Activated naive CD4-positive, alpha-beta T cell treated with anti-CD3 and anti-CD28 coated beads for 36 hours (primary cell): ENCODE measurements at places on chromosomes 5 and 9. TPM values are rescaled to one million over a fixed set of nuclear protein-coding genes. Genes with fewer than 3 reads are reported as not detected.

- DNase-seq: no peak
- H3K27me3 ChIP-seq: no peaks in the 10 kb centered on the region
- H3K4me3 ChIP-seq: no peak overlapping the region
- no peaks in the 10 kb centered on the region for H3K36me3 ChIP-seq
These were observed 648.5 kb downstream of the MTRR start for GRCh38 chr5:8517456-8517855.

DNA sequence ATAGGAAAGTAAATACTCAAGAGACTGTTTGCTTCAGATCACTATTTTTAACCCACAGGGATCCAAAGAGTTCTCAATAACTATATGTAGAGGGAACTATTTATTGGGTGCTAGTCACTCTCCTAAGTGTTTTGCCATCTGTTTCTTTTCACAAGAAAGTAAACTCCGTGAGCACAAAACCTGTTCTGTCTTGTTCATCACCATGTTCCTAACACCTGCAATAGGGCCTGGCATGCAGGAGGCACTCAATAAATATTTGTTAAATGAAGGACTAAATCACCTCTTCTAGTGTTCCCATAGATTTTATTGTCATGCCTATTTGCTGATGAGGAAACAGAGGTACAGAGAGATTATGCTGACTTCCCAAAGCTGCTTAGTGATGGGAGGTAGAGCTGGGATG is 118.2 kb downstream of the VCAN start:
- H3K4me3 ChIP-seq: no peak overlapping the region
- peaks cover 4% of the 10 kb centered on the region for H3K27me3 ChIP-seq
- H3K36me3 ChIP-seq: no peaks in the 10 kb centered on the region
- H3K4me1 ChIP-seq: no peaks in the 10 kb centered on the region
- DNase-seq: no peak
- no peak overlapping the region for H3K27ac ChIP-seq

The BTNL8 gene
- total RNA-seq: not detected

GRCh38 chr5:98783051-98783649 is 9.7 kb downstream of the RGMB start:
- no peaks in the 10 kb centered on the region for H3K27me3 ChIP-seq
- peaks cover 36% of the 10 kb centered on the region for H3K4me1 ChIP-seq
- peaks cover 13% of the 10 kb centered on the region for H3K36me3 ChIP-seq
- H3K27ac ChIP-seq: no peak overlapping the region
- H3K4me3 ChIP-seq: no peak overlapping the region
- DNase-seq: no peak

DNA sequence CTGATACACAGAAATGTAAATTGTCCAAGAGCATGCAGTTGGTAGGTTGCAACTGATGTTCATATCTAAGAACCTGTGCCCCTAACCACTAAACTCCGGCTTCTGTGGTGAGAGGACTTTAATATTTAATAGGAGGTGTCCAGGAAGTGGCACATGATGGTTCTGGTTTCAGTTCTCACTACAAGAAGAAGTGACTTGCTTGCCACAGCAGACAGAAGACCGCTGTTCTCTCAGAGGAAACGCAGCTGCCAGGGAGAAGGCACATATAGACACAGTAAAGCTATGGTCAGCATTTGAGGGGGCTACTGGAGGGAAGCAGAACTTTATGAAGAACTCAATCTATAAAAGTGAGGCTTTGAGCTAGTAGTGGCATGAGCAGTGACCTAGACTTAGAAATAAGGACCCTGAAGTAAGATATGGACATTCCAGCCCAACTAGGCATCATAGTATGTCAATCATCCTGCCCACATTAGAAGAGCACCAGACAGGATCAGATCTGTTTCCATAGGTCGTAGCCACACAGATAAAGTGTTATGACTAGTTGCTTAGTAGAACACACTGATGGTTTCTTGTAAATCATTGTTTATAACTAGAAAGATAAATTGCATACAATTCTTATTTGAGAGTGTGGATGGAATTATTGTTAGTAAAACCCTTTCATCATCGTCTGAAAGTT is 36.4 kb upstream of the DAB2 start:
- H3K27me3 ChIP-seq: peaks cover 23% of the 10 kb centered on the region
- H3K4me1 ChIP-seq: no peaks in the 10 kb centered on the region
- H3K27ac ChIP-seq: no peak overlapping the region
- no peaks in the 10 kb centered on the region for H3K36me3 ChIP-seq

DNA sequence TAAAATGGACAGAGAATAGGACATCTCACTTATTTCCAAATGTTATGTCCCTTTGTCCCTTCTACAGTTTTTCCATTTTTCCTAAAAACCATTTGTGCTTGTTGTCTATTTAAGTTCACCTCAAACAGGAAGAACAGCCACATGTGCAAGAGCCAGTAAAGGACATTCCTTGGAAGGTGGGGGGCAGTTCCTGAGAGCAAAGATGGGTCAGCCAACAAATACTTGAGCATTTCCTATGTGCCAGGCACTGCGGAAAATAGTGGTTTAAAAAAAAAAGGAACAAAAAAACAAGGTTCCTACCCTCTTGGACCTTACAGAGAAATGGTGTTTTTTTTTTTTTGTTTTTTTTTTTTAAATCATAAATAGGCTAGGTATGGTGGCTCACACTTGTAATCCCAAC is 26.8 kb downstream of the ANP32B start:
- no peaks in the 10 kb centered on the region for H3K27me3 ChIP-seq
- peaks cover 26% of the 10 kb centered on the region for H3K4me1 ChIP-seq
- H3K27ac ChIP-seq: no peak overlapping the region
- no peak for DNase-seq
- H3K4me3 ChIP-seq: no peak overlapping the region
- H3K36me3 ChIP-seq: peaks cover 68% of the 10 kb centered on the region

The ROR2 gene
- total RNA-seq: not detected

- no peaks in the 10 kb centered on the region for H3K4me1 ChIP-seq
- H3K27ac ChIP-seq: no peak overlapping the region
- no peak for DNase-seq
- H3K27me3 ChIP-seq: no peaks in the 10 kb centered on the region
These were observed 83.3 kb upstream of the RORB start for GRCh38 chr9:74413876-74414275.

DNA sequence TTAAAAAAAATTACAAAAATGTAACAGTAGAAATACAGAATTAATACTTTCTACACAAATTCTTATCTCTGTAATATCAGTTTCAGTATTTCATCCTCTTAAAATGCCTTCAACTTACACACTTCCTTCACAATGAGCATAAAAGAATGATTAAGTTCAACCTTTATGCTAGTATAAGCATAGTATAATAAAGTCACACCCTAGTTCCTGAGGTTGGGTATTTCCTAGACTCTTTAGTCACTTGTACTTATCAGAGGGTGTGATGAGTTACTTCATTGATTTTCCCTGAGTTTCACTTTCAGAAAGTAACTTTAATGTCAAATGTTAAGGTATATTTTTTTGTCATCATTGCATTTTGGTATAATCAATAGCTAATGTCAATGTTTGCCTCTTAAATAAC is 302.4 kb downstream of the PDE4D start:
- no peaks in the 10 kb centered on the region for H3K36me3 ChIP-seq
- H3K27me3 ChIP-seq: peaks cover 19% of the 10 kb centered on the region
- H3K27ac ChIP-seq: no peak overlapping the region

The ANKRD55 gene
- total RNA-seq: 14.1 TPM

The LPAR1 gene
- not detected for total RNA-seq

- DNase-seq: no peak
- no peaks in the 10 kb centered on the region for H3K36me3 ChIP-seq
- H3K4me3 ChIP-seq: no peak overlapping the region
- H3K27ac ChIP-seq: no peak overlapping the region
These were observed 14.5 kb upstream of the AFAP1L1 start for GRCh38 chr5:149257131-149257530.

DNA sequence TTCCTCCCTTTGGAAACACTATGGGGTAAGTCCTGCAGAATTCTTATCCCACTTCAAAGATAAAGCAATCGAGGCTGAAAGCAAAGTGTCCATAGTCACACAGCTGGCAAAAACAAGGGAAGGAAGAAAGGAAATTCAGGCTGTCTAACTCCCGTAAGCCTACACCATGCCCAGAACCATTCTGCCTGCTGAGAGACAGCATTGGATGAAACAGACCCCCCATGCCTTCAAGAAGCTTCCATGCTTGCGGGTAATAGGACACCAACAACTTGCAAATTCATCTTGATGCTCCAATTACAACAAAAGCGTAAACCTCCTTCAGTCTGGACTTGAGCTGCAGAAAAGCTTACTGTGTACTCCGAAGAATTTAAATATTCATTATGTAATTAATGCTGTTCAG is 181.1 kb upstream of the WWC1 start:
- H3K4me1 ChIP-seq: no peaks in the 10 kb centered on the region
- H3K36me3 ChIP-seq: no peaks in the 10 kb centered on the region
- H3K4me3 ChIP-seq: no peak overlapping the region

DNA sequence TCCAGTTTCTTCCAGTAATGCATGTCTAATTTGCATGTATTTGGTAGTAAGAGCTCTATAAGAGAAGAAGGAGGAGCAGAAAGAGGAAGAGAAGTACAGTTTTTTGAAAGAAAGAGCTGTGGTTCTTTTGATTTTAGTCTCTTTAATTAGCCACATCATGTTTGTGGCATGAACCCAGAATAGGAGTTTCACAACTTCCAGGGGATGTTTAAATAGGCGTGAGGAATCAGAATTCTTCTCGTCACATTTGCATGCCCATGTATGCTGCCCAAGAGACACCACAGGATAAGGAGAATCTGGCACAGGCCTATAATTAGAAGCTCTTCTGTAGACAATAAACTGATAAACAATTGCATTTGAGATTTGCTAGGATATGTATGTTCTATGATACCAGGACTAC is 78.7 kb downstream of the GAS1 start:
- DNase-seq: no peak
- H3K27me3 ChIP-seq: peaks cover 17% of the 10 kb centered on the region
- H3K36me3 ChIP-seq: no peaks in the 10 kb centered on the region
- H3K4me3 ChIP-seq: no peak overlapping the region
- no peaks in the 10 kb centered on the region for H3K4me1 ChIP-seq

DNA sequence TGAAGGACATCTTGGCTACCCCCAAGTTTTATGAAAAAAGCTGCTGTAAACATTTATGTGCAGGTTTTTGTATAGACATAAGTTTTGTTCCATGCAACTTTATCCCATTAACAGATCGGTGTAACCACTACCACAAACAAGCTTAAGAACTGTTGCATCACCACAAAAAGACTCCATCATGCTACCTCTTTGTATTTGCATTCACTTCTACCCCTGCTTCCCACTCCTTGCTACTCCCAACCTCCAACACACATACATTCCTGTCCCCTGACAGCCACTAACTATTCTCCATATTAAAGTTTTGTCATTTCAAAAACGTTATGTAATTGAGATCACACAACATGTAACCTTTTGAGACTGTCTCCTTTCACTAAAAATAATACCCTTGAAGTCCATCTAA is 57.8 kb upstream of the LHFPL2 start:
- no peaks in the 10 kb centered on the region for H3K4me1 ChIP-seq
- H3K4me3 ChIP-seq: no peak overlapping the region
- no peaks in the 10 kb centered on the region for H3K36me3 ChIP-seq
- DNase-seq: no peak
- no peak overlapping the region for H3K27ac ChIP-seq

DNA sequence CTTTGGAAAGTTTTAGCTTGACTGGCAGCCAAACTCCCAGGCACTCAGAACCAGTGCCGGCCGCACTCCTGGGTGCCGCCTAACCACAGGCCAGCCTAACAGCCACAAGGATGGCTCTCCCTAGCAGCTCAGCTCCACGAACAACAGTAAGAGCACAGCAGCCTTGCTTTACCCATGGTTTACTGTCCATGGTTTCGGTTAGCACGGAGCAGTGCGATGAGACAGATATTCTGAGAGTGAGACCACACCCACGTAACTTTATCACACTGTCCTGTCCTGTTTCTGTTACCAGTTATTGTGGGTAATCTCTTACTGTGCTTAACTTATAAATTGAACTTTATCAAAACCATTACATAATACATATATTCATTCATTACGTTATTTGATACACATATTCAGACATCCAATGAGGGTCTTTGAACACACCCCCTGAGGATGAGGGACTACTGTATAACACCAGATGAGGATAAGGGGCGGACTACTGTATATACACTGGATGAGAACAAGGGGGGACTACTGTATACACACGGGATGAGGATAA is 12.4 kb downstream of the CLPTM1L start:
- no peak overlapping the region for H3K27ac ChIP-seq
- peaks cover 10% of the 10 kb centered on the region for H3K36me3 ChIP-seq
- H3K4me1 ChIP-seq: peaks cover 14% of the 10 kb centered on the region

The OSMR gene
- 0.43 TPM for total RNA-seq

GRCh38 chr9:84694248-84694647 is 24.7 kb downstream of the NTRK2 start:
- no peak for DNase-seq
- no peak overlapping the region for H3K4me3 ChIP-seq
- no peaks in the 10 kb centered on the region for H3K4me1 ChIP-seq
- H3K27ac ChIP-seq: no peak overlapping the region
- H3K36me3 ChIP-seq: no peaks in the 10 kb centered on the region
- peaks cover 4% of the 10 kb centered on the region for H3K27me3 ChIP-seq

GRCh38 chr5:171418982-171419687 is at the start of gene FGF18:
Gene FGF18 (plus strand): TSS chr5:171419647. CDS start chr5:171420200, 553 bp downstream.
- H3K27me3 ChIP-seq: peaks cover 26% of the 10 kb centered on the region
- peak within 1 kb of the TSS; percentile 66 for H3K4me3 ChIP-seq
- DNase-seq: peak; percentile 42
- no peak within 1 kb of the TSS for H3K27ac ChIP-seq

- no peaks in the 10 kb centered on the region for H3K4me1 ChIP-seq
- no peak overlapping the region for H3K27ac ChIP-seq
- H3K27me3 ChIP-seq: peaks cover 3% of the 10 kb centered on the region
- no peak overlapping the region for H3K4me3 ChIP-seq
These were observed 61.6 kb downstream of the NSG2 start for GRCh38 chr5:174106997-174107655.

- no peaks in the 10 kb centered on the region for H3K27me3 ChIP-seq
- peaks cover 5% of the 10 kb centered on the region for H3K36me3 ChIP-seq
- H3K4me1 ChIP-seq: peaks cover 11% of the 10 kb centered on the region
- DNase-seq: peak; percentile 13
- H3K27ac ChIP-seq: no peak overlapping the region
These were observed 236.2 kb upstream of the ADRA1B start for GRCh38 chr5:159680095-159680494.

The BAG1 gene
- 40.5 TPM for total RNA-seq
